SHP77 treated with DMSO at 0.1 percent for 48 hours (cell line): ENCODE measurements at places on chromosomes 7 and 10.

DNA sequence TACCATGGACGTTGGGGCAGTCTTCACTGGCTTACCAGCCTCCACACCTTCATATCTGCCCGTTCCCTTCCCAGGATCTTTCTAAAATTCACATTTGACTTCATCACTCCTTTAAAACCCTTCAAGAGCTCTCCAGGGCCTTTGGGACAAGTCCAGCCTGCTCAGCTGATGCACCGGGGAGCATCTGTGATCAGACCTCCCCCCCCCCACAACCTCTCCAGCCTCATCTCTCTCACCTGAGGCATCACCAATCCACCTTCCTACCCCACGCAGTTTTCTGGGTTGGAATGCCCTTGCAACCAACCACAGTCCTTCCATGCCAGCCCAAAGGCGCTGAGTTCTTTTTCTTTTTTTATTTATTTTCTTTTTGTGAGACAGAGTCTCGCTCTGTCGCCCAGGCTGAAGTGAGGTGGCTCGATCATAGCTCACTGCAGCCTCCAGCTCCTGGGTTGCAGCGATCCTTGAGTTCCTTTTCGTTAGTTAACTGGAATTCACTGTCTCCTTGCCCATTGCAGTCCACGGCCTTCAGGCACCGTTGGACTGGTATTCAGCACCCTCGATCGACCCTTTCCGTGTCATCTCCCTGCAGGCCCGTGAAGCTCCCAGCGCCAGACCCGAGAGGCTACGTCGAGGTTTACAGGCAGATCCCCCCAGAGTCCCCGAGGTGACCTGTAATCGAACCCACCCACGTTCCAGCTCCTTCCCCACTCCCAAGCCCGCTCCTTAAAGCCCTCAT is 654 bp downstream of the ALKBH4 start:
- DNase-seq = no peak

GRCh38 chr7:133024596-133024995 is 57.3 kb downstream of the CHCHD3 start:
- DNase-seq = no peak

DNA sequence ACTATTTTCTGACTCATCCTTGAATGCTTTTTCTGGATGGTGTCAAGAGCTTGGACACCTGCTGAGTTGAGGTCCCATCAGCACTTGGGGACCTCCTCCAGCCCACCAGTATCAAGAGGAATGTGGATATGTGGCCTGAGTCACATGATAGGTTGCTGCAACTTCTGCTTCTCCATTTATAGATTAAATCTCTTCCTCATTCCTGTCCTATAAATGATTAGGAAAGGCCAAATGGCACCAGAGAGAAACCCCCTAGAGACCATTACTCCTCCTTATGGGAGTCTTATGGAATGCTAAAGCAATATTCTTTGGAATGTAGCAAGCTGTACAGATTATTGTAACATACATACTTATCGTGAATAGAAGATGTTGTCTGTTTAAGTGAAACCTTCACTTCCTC is 85.6 kb downstream of the NEUROD6 start:
- no peak for DNase-seq

DNA sequence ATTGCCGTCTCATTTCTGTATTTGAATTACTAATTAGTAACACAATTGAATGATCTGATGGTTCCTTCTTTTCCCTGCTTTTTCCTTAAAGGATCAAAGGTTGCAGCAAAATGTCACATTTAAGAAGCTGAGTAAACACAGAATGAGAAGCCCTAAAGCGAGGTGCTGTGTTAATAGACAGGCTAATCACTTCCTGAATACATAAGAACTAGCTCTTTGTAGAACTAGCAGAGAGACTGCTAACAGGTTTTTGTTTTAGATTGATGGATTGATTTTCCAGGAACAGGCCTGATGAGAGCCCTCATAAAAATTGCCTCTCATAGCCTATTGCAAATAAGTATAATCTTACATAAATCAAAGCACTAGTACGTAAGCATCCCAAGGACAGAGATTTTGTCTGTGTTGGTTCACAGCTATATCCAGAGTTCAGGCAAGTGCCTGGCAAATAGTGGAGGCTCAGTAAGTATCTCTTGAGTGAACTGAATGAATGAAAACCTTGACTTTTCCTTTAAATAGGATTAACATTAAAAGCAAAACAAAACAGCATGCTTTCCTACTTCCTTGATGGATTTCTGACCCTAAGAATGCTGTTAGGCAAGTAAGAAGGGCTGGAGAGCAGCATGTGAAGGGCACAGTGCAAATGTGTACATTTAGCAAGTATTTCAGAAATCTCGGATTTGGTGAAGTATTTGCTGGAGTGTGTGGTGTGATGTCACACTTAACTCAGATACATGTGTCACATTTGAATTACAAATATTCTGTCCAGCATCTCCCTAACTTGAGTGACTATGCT is 3.3 kb downstream of the TMEM229A start:
- DNase-seq = peak; percentile 60

GRCh38 chr7:154837622-154838021 is 165.3 kb downstream of the PAXIP1 start:
- no peak for DNase-seq

GRCh38 chr7:68730964-68731363 is 867.3 kb upstream of the AUTS2 start:
- peak; percentile 47 for DNase-seq

DNA sequence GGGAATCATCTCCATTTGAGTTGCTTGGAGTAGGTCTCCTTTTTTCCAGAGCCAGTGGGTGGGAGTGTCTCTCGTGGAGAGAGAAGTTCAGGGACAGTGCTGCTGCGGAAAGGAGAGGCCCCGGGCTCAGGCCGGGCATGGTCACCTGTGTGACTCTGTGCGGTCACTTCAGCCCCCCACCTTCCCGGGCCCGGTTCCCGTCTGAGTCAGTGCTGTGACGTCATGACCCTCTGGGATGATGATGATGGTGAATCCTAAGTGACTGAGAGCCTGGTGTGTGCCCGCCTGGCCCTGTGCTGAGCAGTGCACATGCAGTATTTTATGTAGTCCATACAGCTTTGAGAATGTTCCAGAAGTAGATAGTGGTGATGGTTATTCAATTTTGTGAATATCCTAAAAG is 32.6 kb upstream of the AP5Z1 start:
- DNase-seq = no peak

DNA sequence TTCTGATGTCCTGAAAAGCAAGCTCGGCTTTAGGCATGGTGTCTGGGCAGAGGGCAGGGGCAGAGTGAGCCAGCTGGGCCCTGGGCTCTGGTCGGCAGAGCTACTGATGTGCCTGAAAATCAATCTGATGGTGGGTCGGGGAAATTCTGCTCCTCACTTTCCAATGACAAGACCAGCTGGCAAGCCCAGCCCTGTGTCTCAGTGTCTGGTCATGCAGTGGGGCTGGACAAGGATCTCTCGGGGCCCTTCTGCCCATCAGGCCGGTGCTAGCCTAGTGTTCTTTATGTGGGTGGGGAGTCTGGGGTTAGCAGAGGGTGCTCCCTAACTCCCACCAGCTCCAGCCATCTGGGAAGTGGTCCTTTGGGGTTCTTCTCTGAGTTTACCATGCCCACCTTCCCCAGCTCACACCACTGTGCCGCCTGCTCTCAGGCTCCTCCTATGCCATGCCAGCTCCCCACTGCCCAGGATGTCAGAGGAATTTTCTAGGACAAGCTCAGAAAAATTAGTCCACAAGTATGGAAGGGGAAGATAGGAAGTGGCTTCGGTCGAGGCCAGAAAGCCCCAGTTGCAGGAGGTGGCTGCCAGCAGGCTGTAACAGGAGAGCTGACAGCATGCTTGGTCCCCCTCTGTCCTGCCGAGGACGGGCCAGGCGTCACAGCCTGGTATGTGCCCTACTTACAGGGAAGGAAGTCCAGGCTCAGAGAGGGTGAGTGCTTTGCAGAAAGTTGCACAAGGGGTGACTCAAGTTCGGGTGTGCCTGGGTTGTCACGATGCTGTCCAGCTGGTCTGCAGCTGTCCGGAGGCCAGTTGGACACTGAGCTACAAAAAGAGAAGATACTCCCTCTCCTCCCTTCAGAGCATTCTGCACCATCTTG is 135.2 kb downstream of the ADCY1 start:
- no peak for DNase-seq

GRCh38 chr10:29535012-29535777 is 99.6 kb downstream of the SVIL start:
- DNase-seq = no peak

GRCh38 chr7:146956321-146956720 is 839.7 kb downstream of the CNTNAP2 start:
- DNase-seq = peak; percentile 7

GRCh38 chr7:72187179-72187578 is 225.0 kb downstream of the CALN1 start:
- no peak for DNase-seq

DNA sequence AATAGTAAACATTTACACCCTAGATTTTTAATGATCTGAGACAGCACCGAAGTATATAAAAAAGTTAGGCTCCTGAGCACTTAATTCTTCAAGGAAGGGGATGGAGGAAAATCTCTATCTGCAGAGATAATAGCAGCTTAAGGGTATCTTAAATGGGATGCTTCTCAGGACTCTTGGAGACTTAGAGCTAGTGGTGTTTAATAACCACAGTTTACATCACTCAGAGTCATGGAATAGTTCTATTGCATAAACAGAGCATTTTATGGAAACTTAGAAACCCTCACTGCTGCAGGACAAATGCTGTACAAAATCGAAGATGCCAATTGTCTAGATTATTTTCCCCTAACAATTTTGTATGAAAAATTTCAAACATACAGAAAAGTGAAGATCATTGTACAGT is 398.9 kb upstream of the GALNT17 start:
- no peak for DNase-seq

- no peak for DNase-seq
Observed at GRCh38 chr7:133796782-133797745, 330.1 kb upstream of the LRGUK start.

- no peak for DNase-seq
Observed at GRCh38 chr7:155198901-155199845, 98.5 kb upstream of the INSIG1 start.

GRCh38 chr7:22666732-22667131 is 60.3 kb upstream of the IL6 start:
- DNase-seq = no peak

GRCh38 chr10:73920089-73920488 is 9.2 kb downstream of the PLAU start:
- DNase-seq = no peak

DNA sequence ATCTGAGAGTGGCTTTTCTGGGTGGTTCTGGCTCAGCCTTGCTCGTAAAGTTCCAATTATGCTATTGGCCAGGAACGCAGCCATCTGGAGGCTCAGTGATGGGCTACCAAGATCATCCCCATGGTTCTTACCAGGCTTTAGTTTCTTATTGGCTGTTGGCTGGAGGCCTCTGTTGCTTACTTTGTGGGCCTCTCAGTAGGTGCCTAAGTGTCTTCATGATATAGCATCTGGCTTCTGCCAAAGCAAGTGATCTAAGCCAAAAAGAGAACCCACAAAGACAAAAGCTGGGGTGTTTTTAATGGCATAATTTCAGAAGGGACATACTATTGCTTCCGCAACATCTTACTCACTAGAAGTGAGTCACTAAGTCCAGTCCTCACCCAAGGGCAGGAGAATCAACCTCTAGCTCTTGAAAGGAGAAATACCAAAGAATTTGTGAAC is 132.0 kb upstream of the MDFIC start:
- DNase-seq = no peak

DNA sequence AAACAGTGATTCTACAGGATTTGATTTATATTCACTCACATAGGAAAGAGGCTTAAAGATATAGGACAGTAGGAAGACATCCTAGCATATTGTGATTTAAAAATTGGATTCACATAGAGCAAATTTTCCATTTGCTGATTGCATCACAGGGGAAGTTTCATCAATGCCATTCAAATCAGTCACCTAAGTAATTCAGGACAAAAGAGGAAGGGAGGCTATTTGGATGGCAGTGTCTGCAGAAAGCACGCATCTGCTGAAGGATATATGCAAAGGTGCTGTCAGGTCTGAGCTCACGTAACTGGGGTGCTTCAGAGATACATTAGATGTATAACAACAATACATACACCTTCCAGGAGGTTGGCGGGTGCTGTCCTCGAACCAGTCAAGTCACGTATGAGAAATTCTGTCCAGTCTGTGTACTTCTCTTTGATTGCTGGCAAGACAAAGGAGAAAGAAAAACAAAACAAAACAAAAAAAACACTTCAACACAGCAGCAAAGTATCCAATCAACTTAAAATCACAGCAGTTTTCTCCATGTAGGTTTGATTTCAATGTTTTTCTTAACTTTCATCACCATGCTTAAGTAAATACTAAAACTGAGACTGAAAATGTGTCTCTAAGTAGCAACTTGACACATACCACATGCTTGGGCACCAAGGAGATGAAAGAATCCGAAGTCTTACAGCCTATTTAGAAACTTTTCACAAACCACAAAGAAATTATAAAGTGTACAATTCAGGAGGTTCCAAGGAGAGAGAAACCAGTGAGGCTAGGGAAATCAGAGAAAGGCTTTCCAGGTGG is 125.1 kb downstream of the SFMBT2 start:
- DNase-seq = no peak

GRCh38 chr10:17208476-17208875 is 7.0 kb upstream of the TRDMT1 start:
- no peak for DNase-seq

DNA sequence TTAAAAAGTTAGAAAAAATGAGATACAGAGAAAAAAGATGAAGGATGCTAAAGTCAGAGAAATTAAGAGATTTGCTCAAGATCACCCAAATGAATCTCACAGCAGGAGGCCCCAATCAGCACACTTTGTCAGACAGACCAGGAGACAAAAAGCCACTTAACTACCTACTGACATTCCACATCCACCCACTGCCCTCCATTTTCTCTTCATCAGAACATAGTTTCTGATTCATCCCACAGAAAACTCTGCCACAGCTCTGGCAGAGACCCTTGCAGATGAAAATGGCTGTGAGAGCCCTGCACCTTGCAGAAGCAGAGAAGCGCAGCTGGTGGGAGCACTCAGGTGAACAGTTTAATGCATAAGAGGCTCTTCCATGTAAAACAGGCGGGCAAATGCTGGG is 26.6 kb downstream of the DGKI start:
- no peak for DNase-seq

DNA sequence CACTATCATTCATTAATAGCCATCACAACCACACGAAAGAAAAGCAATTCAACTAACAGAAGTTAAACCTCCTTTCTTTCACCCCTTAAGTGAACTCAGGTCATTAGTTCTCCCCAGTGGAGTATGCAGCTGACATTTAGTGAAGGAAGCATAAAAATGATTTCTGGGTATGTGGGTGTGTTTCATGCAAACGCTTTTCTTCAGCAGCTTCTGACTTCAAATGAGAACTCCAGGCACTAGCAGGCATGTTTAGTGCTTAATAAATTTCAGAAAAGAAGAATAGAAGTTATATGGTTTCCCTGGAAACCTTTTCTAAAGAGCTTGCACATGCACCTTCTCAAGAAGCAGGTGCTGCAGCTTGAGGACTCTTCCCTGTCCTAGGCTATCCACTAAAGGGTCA is 62.5 kb downstream of the PIK3CG start:
- no peak for DNase-seq

DNA sequence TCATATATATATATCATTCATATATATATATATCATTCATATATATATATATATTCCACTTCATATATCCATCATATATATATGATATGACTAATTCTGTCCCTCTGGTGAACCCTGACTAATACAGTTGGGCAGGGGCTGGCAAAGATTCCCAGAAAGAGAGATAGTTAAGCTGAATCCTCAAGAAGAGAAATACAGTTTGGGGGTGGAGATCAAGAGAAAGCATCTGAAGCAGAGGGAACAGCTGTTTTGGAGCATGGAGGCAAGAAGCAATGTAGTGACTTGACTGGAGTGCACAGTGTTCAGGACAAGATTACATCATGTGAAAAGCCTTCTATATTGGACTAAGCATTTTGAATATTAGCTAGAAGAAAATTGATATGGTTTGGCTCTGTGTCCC is 540.7 kb downstream of the MAGI2 start:
- no peak for DNase-seq

- no peak for DNase-seq
Observed at GRCh38 chr7:33902746-33903145, 2.6 kb upstream of the BMPER start.
